Sigmoid colon (tissue), 7 donors: ENCODE measurements at places on chromosomes 13 and 19. TPM values are rescaled to one million over a fixed set of nuclear protein-coding genes. Genes with fewer than 3 reads are reported as not detected.

GRCh38 chr19:46063201-46063600, 22.4 kb upstream of the IGFL4 start:
- no peaks in the 10 kb centered on the region for H3K4me1 ChIP-seq
- H3K27me3 ChIP-seq, result peaks cover 24% of the 10 kb centered on the region
- H3K4me3 ChIP-seq, result no peak overlapping the region
- H3K27ac ChIP-seq, result no peak overlapping the region

DNA sequence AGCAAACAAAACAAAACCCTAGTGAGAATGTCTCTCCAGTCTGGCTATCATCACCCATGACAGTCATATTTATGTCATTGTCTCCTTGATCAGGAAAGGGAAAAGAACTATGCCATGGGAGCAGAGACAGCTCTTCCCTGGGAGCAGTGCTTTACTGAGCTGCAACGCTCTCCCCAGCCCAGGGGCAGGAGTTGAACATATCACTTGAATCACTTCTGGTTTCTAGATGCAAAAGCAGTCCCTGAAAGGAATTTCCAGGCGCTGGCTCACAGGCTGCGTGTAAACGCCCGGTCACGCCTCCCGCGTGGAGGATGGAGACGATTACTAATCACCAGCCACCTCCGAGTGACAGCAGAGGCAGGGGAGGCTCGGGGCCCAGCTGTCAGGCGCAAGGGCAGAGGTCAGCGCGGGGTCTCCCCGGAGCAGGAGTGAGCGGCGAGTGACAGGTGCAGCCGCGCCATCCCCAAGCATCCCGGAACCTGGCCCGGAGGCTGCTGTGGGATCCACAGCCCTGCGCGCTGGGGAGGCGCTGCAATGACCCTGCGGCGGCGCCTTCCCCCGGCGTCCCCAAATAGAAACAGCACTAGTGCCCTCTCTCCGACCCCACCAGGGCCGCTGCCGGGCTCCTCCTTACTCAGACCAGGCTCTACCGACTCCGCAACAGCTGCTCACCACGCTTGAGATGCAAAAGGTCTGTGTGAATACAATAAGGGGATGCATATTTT, 23.5 kb upstream of the DCLK1 start:
- no peak overlapping the region for H3K27ac ChIP-seq
- H3K4me3 ChIP-seq, result peak overlapping the region; percentile 34
- peaks cover 8% of the 10 kb centered on the region for H3K4me1 ChIP-seq
- no peaks in the 10 kb centered on the region for H3K27me3 ChIP-seq

GRCh38 chr19:51407511-51408131, 9.8 kb downstream of the SIGLEC10 start:
- H3K4me3 ChIP-seq, result no peak overlapping the region
- no peak for DNase-seq
- H3K4me1 ChIP-seq, result no peaks in the 10 kb centered on the region
- H3K27me3 ChIP-seq, result peaks cover 3% of the 10 kb centered on the region
- no peaks in the 10 kb centered on the region for H3K36me3 ChIP-seq
- no peak overlapping the region for H3K27ac ChIP-seq

DNA sequence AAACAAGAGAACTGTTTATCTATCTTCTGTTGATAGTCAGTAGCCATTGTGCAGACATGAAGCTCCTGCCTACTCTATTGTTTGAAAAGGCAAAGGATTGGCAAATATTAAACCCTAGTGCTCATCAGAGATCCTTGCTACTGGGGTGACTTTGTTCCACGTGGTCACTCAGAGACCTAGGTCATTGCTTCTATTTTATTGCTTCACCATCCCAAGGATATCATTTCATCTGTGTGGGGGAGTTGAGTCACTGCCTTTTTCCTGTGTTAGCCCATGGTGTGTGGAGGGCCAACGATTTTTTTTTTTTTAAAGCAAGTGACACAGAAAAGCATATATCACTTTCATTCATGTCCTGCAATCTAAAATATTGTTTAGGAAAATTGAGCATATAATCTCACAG, 254.1 kb upstream of the RXFP2 start:
- DNase-seq, result no peak
- no peaks in the 10 kb centered on the region for H3K4me1 ChIP-seq
- no peaks in the 10 kb centered on the region for H3K27me3 ChIP-seq

GRCh38 chr19:13790354-13790753, 4.9 kb upstream of the ZSWIM4 start:
- DNase-seq, result no peak
- no peaks in the 10 kb centered on the region for H3K27me3 ChIP-seq
- H3K27ac ChIP-seq, result no peak overlapping the region
- H3K4me3 ChIP-seq, result no peak overlapping the region
- no peaks in the 10 kb centered on the region for H3K36me3 ChIP-seq

DNA sequence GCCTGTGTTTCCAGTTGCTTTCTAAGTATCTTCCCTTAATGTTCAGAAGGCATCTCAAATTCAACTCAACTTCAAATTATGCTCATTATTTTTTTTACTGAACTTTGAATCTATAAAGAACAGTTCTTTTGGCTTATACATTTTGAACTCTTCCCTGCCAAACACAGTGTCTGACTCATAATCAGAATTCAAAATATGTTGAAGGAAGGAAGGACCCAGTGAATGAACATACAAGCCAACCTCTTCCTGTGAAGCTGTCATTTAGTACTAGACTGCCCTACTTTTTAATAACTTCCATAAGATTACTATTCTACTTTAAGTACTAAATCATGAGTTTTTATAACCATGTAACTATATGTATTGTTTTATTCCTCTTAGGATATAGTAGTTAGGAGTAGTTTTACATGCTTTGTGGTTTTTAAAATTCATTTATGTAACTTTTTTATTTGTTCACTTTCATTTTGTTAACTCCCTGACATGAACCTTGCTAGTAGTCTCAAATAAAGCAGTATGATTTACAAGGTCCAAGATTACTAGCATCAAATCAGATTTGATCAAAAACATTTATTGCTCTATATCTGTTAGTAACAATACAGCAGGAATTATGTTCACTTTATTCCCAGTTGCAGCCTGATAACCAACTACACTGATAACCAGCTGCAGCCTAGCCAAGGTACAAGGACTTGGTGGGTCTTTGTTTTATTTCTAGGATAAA, 6.4 kb downstream of the NUDT15 start:
- H3K36me3 ChIP-seq, result peaks cover 11% of the 10 kb centered on the region
- H3K27ac ChIP-seq, result no peak overlapping the region
- no peaks in the 10 kb centered on the region for H3K27me3 ChIP-seq
- no peak overlapping the region for H3K4me3 ChIP-seq
- no peak for DNase-seq

GRCh38 chr13:113536461-113537110, 46.1 kb upstream of the DCUN1D2 start:
- peaks cover 13% of the 10 kb centered on the region for H3K4me1 ChIP-seq
- H3K36me3 ChIP-seq, result peaks cover 21% of the 10 kb centered on the region
- H3K27me3 ChIP-seq, result no peaks in the 10 kb centered on the region
- no peak overlapping the region for H3K27ac ChIP-seq
- no peak overlapping the region for H3K4me3 ChIP-seq

GRCh38 chr13:48653472-48653939, at the start of gene CYSLTR2:
Gene CYSLTR2, plus strand, starts transcription at chr13:48653929. Its CDS starts 52,889 bp downstream, at chr13:48706818.
- H3K27ac ChIP-seq, result no peak within 1 kb of the TSS
- no peaks in the 10 kb centered on the region for H3K27me3 ChIP-seq
- no peaks in the 10 kb centered on the region for H3K36me3 ChIP-seq
- DNase-seq, result no peak

DNA sequence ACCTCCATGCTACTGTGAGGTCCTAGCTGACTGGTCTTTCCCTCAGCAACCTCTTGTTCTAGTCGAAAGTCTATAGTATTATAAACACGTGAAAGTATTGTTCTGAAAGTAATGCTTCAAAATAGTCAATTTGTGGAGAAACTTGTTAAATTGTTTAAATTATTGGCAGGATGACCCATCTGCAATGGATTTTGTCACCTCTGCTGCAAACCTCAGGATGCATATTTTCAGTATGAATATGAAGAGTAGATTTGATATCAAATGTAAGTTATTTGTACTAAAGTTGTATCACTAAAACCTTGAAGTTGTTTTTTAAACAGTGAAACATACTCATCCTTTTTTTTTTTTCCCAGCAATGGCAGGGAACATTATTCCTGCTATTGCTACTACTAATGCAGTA, 25.9 kb downstream of the UBA2 start:
- H3K36me3 ChIP-seq, result peaks cover 11% of the 10 kb centered on the region
- H3K4me3 ChIP-seq, result no peak overlapping the region
- no peaks in the 10 kb centered on the region for H3K4me1 ChIP-seq
- no peak overlapping the region for H3K27ac ChIP-seq
- no peak for DNase-seq

Gene DCT
- total RNA-seq, result 1.2 TPM

Gene PNMA8B
- total RNA-seq, result 1.5 TPM

Gene CGB2
- not detected for total RNA-seq

Gene CD79A
- total RNA-seq, result not detected
